Thyroid gland (tissue), 4 donors: ENCODE measurements at places on chromosomes 5 and 9.

GRCh38 chr5:151154931-151155774 is 2.4 kb downstream of the ANXA6 start:
- no peak for DNase-seq

DNA sequence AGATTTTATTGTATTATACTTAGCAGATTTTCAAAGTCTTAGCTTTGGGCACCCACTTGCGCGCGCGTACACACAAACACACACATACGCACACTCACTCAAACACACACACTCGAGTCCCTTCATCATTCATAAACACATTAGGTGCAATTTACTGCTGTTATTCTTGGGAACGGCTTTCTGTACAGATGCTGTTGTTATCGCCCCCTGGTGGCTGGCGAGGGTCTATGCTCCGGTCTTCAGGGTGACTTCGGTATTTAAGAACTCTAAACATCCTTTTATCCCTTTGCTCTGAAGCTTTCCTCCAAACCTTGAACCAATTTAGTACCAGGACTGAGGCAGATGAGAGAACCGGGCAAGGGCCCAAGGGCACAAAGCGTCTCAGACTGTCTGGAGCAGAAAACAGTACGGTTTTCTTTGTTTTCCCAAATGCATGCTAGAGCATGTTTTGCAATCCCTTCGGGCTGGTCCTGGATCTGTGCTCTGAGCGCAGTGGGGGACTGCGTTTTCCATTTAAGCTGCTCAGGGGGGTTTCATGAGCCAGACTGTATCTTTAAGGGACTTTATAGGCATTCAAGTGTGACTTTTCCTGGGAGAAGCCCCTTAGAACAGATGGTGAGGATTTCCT is 1.7 kb upstream of the SLIT3 start:
- peak; percentile 88 for DNase-seq

- peak; percentile 62 for DNase-seq
Observed at GRCh38 chr9:93575796-93576257, 557 bp upstream of the PHF2 start.

- DNase-seq, result peak; percentile 46
Observed at GRCh38 chr9:5442400-5443011, 4.8 kb upstream of the PLGRKT start.
